ENCODE measurements at places on chromosomes 4 and X.
A peak's percentile ranks its signal among the peaks of the same experiment; 100 is the strongest.

GRCh38 chr4:1991596-1992434, 17.0 kb downstream of the NELFA start:
- no peak for DNase-seq

GRCh38 chr4:67558493-67558892, at the start of gene STAP1:
Gene STAP1 (plus strand): TSS chr4:67558727. CDS start chr4:67558810, 83 bp downstream.
- peak; percentile 67 for DNase-seq

DNA sequence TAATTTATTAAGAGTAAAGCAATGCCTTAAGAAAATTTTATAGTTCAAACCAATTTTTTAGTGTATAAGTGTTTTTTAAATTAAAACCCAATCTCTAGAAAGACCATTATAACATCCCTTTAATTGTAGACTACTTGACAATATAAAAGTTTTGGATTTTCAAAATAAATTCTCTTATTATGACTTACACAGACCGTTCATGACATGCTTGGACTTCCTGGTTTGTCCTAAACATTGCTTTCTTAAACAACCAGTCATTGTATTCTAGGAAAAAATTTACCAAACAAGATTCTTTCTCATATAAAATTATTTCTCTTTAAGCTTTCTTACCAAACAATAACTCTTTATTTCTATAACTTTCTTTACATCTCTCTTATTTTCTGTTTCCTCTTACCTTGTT, 49.0 kb upstream of the CXorf51A start:
- DNase-seq = no peak

GRCh38 chrX:37047776-37048175, 39.6 kb downstream of the FAM47C start:
- DNase-seq = no peak

DNA sequence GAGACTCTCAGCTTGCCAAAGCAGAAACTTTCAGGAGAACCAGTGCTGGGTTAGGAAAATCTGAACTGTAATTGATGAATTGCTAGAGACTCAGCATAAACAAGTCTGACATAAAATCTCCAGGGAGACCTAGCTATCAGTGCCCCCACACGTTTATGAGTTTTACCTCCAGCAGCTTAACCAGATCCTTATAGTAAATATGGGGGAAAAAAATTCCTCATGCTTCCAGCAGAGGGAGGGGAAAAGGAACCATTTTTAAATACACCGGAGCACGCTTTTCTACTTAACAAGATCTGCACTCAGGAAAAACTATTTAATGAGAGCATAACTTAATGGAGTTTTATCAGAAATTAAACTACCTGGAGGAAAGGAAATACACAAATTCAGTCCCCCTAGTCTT, 1040.7 kb upstream of the INTU start:
- no peak for DNase-seq

- no peak for DNase-seq
Measured at GRCh38 chr4:3287271-3287971, 5.4 kb upstream of the RGS12 start.

- no peak for DNase-seq
Measured at GRCh38 chr4:58502839-58503238, 1392.7 kb upstream of the IGFBP7 start.

GRCh38 chr4:57109411-57109846, 756 bp downstream of the IGFBP7 start:
- no peak for DNase-seq

DNA sequence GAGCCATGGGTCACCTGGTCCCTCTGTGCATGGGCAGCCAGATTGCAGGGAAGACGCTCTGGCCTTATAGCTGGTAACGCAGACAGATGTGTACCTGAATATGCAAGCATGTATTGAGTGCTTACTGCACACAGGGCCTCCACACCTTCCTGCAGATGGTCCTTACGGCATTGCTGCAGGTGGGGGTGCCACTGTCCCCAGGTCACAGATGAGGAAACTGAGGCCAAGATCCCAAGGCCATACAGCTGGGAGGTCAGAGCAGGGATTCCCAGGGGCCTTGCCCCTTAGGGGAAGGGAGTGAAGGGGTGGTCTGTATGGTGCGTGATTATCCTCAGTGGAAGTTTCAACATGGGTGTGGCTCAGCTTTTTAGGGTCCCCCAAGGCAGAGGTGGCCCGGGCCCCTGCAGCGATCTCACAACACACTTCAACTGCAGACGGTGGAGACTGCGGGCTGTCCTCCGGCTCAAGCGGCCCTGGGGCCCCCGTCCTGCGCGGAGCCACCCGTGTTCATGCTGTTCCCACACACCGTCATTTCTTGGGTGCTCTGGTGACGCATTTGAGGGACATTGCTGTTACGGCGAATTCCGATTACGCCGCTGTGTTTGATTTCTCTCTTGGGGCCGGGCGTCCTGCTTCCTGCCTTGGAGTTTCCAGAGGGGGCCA, 8.1 kb downstream of the DOK7 start:
- no peak for DNase-seq

DNA sequence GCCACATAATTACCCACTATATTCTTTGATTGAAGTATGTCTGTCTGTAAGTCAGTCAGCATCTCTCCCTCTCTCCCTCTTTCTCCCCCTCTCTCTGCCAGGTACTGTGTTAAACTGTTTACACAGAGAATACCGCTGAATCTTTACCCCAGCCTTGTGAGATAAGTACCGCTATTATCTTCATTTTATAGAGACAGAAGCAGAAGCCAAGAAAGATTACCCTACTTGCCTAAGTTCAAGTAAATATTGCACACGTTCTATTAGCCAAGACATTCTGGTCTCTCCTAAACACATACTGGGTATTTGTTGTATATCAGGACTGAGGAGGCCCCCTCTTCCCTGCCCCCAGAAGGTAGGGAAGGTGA, 695 bp upstream of the GPR101 start:
- no peak for DNase-seq

GRCh38 chr4:84897516-84897915, 69.0 kb downstream of the WDFY3 start:
- DNase-seq = no peak

DNA sequence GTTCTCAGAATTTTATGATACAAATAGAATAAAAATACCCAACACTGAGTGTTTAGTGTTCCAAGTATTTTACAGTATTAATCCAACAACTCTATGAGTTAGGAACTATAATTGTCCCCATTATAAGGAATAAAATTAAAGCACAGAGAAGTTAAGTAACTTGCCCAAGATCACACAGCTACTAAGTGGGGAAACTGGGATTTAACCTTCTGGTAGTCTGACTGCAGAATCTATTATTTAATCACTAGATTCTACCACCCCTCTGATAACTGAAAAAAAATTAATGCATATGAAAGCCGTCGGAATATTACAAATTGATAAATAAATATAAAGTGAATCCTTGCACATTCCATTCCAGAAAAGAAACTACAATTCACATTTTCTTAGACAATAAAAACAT, 5.7 kb upstream of the NKX6-1 start:
- no peak for DNase-seq

DNA sequence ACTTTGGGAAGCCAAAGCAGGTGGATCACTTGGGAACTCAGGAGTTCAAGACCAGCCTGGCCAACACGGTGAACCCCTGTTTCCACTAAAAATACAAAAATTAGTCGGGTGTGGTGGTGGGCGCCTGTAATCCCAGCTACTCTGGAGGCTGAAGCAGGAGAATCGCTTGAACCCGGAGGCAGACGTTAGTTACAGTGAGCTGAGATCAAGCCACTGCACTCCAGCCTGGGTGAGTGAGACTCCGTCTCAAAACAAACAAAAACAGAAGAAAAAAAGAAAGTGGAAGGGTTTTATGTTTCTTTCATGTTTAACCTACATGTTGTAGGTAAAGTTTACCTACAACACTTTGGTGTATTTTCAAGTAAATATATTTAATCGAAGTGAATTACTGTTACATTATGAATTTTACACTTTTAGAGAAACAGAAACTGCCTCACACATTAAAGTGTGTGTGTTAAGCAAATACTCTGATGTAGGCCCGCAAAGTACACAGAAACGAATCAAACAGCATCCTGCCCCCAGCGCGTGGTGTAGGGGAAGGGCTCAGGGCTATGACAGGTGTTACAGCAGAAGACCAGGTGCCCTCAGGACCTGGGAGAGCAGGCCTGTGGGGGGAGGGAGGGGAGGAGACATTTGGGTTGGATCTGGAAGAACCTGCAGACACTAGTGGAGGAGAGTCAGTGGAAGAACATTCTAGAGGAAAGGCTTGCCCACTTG, 39.0 kb downstream of the PTTG2 start:
- no peak for DNase-seq

DNA sequence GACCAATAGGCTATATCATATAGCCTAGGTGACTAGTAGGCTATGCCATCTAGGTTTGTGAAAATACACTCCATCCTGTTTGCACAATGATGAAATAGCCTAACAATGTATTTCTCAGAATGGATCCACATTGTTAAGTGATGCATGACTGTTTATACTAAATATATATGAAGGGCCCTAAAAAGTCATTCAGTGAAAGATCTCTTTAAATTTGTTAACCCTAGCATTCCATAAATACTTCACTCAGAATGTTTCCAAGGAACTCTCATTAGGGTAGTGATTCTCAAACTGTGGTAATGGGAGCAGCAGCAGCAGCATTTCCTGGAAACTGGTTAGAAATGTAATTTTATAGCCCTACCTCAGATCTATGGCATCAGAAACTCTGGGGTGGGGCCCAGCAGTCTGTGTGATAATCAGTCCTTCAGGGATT, 74.9 kb downstream of the PRRG1 start:
- DNase-seq = no peak

DNA sequence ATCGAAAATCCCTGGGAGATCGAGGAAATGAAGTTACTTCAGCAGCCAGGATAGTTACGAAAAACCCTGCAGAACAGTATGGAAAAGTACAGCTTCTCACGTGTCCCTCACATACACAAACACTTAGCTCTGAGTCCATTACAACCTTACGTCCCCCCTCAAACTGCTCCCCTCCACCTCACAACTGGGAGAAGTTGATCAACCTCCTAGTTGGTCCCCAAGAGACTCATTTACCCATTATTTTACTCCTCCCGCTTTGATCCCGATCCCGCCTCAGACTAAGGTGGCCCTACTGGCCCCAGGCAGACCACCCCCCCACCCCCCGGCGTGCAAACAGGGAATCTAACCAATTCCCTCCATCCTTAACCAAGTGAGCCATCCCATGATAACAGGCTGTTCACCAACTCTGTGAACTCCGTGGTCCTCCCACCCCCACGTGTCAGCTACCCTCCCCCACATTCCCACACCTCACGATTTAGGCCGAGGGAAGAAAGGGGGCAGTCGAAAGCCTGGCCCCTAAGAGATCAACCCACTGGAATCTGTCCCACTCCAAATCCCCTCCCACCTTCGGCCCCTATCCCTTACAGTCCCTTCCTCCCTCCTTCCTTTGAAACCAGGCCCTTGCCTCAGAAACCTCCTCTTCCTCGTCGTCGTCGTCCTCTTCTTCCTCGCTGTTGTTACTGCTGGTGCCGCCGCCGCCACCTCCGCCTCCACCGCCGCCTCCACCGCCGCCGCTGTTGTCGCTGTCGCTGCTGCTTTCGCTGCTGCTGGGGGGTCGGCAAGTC, 755 bp downstream of the ANKRD17 start:
- DNase-seq = no peak

DNA sequence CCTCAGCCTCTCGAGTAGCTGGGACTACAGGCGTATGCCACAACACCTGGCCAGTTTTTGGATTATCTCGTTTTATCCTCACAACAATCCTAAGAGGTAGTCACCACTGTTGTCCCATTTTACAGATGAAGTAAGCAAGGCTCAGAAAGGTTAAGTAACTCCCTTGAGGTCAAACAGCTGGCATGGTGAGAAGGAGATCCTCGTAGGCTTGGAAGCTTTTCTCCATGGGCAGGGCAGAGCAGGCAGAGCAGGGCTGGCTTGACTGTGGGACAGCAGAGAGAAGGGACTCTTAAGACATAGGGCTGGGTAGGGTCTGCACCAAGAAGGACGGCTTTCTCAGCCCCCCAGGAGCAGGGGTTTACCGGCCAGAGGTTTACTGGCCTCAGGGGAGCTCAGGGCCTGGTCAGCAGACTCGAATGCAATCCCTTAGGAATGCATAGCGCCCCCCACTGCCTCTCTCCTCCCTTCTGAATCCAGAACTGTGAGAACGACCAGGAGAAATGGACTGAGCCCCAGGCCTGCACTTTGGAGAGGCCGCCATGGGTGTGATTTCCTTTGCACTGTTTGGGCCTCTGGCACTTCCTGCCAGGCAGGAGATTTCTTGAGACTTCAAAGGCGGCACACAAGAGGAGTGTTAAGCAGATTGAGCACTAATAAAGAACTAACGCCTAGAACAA, 14.0 kb upstream of the CDKN2AIP start:
- DNase-seq = no peak

DNA sequence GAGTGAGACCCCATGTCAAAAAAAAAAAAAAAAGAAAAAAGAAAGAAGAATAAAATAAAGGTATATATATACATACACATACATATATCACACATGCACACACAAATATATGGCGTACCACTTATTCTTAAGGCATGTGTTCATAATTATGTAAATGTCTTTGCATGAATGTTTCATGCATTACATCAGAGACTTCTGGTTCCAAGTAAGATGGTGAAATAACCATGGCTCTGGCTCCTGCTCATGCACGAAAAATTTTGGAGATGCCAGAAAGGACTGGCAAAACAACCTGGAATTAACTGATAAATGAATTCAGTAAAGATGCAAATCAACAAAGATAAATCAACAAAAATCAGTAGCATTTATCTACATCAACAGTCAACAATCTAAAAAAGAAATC, 19.7 kb upstream of the FHIP1A start:
- no peak for DNase-seq

- no peak for DNase-seq
Measured at GRCh38 chr4:167274351-167274750, 40.1 kb upstream of the SPOCK3 start.

- no peak for DNase-seq
Measured at GRCh38 chr4:41853973-41854372, 81.3 kb upstream of the TMEM33 start.

DNA sequence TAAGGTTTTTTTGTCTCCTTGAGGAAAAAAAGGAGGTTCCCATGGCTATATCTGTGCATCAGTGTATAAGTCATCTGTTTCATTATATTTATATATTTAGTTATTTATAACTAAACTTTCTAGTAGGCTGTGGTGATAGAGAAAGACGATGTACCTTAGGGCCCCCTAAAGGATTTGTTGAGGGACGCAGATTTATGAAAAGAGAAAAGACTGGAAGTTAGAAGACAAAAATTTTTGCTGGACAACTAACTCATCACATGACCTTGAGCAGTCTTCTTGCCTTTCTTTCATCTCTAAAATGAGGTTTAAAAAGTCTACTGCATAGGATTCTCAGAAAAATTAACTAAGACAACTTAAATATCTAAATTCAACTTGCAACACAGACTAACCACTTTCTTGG, 6.1 kb downstream of the GASK1B start:
- no peak for DNase-seq

- DNase-seq = no peak
Measured at GRCh38 chr4:28555866-28556265, 1695.2 kb downstream of the STIM2 start.

DNA sequence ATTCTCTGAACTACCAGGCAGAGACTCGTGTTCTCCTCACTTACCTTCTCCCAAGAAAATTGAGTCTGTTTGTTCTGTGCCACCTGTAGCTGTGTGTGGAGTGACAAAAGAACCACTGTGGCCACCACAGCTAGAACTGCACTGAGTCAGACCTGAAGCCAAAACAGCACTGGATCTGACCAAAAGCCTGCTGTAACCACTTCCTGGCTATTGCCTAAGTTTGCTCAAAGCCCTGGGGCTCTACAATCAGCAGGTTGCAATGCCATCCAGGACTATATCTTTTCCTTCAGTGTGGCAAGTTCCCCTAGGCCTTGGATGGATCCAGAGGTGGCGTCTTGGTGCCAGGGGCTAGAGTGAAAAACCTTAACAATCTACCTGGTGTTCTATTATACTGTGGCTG, 449.1 kb downstream of the FAM133A start:
- DNase-seq = no peak

- no peak for DNase-seq
Measured at GRCh38 chr4:5960252-5960880, 57.9 kb downstream of the C4orf50 start.
